ENCODE measurements at places on chromosomes 4 and X. TPM values are rescaled to one million over a fixed set of nuclear protein-coding genes. Genes with fewer than 3 reads are reported as not detected.

GRCh38 chr4:47914926-47915237 is 499 bp upstream of the NFXL1 start:
- H3K36me3 ChIP-seq, result peaks cover 22% of the 10 kb centered on the region
- H3K4me1 ChIP-seq, result peaks cover 17% of the 10 kb centered on the region
- H3K27me3 ChIP-seq, result no peaks in the 10 kb centered on the region
- H3K27ac ChIP-seq, result no peak overlapping the region

The LNX1 gene
- total RNA-seq, result 3.3 TPM

GRCh38 chr4:139521754-139522401 is 34.1 kb downstream of the SETD7 start:
- no peak overlapping the region for H3K4me3 ChIP-seq
- no peaks in the 10 kb centered on the region for H3K4me1 ChIP-seq
- no peak overlapping the region for H3K27ac ChIP-seq

- DNase-seq, result no peak
- H3K27me3 ChIP-seq, result no peaks in the 10 kb centered on the region
- no peaks in the 10 kb centered on the region for H3K4me1 ChIP-seq
- H3K4me3 ChIP-seq, result no peak overlapping the region
Observed at GRCh38 chr4:73902817-73903547, 33.8 kb downstream of the CXCL1 start.

GRCh38 chr4:186144198-186144945 is 39.9 kb downstream of the FAM149A start:
- peaks cover 14% of the 10 kb centered on the region for H3K27me3 ChIP-seq
- H3K36me3 ChIP-seq, result no peaks in the 10 kb centered on the region
- H3K4me3 ChIP-seq, result no peak overlapping the region
- no peaks in the 10 kb centered on the region for H3K4me1 ChIP-seq
- DNase-seq, result peak; percentile 16

The SPANXD gene
- 1.3 TPM for total RNA-seq

The AMBN gene
- not detected for total RNA-seq

The LRCH2 gene
- not detected for total RNA-seq

- DNase-seq, result no peak
- no peaks in the 10 kb centered on the region for H3K36me3 ChIP-seq
- no peaks in the 10 kb centered on the region for H3K27me3 ChIP-seq
Observed at GRCh38 chr4:157222771-157223160, 2.2 kb downstream of the GRIA2 start.

DNA sequence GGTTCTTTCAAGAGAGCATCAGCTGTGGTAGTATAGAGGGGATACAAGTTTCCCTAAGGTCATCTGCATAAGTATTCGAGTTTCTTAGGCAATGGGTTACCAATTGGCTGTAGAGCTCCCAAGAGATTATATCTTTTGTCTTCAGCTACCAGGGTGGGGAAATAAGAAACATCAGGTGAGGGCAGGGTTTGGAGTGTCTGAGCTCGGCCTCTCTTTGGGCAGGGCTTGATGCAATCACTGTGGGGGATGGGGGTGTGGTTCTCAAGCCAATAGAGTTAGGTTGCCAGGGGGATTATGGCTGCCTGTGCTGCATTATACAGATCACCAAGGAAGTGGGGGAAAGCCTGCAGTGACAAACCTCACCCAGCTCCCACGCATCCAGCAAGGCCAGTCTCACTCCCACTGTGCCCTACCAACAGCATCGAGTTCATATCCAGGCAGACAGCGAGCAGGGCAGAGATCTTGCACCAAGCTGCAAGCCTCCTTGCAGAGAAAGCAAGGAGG is 172.1 kb upstream of the MAGEE2 start:
- DNase-seq, result no peak
- no peaks in the 10 kb centered on the region for H3K4me1 ChIP-seq
- H3K27ac ChIP-seq, result no peak overlapping the region
- no peaks in the 10 kb centered on the region for H3K36me3 ChIP-seq
- H3K27me3 ChIP-seq, result no peaks in the 10 kb centered on the region
